ENCODE measurements at places on chromosomes 2 and 18.
A peak's percentile ranks its signal among the peaks of the same experiment; 100 is the strongest.

GRCh38 chr2:142865924-142866323 is 11.5 kb upstream of the KYNU start:
- no peaks in the 10 kb centered on the region for H3K36me3 ChIP-seq
- no peaks in the 10 kb centered on the region for H3K27me3 ChIP-seq
- H3K27ac ChIP-seq = no peak overlapping the region
- DNase-seq = no peak

DNA sequence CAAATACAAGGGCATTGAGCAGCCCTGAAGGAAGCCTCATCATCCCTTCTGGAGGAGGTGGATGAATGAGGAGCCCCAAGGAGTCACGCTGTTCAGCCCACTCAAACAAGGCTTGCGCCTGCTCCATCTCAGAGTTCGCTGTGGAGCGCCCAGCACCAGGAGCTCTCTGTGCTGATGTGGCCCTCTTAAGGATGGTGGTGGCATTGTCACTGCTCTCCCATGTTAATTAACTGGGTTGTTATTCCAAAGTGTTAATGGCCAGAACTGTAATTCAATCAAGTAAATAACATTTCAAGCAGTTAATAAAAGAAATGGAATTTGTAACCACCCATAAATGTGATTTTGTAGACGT is 726.0 kb upstream of the RAB6C start:
- DNase-seq = no peak
- no peaks in the 10 kb centered on the region for H3K27me3 ChIP-seq
- no peak overlapping the region for H3K4me3 ChIP-seq
- no peaks in the 10 kb centered on the region for H3K36me3 ChIP-seq

DNA sequence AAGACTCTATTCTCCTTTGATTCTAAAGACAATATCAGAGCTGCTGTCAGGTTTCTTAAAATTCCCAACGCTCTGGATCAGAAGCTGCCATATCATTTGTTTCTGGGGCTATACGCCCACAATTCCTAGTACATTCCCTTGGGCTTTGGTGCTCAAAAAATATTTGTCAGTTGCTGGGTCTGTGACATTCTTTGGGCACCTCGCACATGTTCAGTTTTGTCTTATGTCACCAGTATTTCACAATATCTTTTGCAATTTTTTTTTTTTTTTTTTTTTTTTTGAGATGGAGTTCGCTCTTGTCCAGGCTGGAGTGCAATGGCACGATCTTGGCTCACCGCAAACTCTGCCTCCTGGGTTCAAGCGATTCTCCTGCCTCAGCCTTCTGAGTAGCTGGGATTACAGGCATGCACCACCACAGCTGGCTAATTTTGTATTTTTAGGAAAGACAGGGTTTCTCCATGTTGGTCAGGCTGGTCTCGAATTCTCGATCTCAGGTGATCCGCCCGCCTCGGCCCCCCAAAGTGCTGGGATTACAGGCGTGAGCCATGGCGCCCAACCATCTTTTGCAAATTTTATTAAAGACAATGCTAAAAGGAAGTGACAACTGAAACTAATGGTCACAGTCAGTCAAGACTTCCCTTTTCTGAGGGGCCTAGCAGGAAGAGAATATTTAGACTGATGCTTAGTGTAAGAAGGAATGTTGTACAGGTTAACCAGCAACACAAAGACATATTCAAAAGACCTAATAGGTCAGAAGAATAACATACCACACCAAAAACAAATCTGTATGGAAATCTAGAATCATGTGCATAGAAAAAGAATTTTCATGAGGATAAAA is 6.8 kb downstream of the ZNF397 start:
- no peak overlapping the region for H3K27ac ChIP-seq
- H3K4me1 ChIP-seq = peaks cover 16% of the 10 kb centered on the region
- H3K27me3 ChIP-seq = no peaks in the 10 kb centered on the region

- H3K27me3 ChIP-seq = no peaks in the 10 kb centered on the region
- H3K4me1 ChIP-seq = no peaks in the 10 kb centered on the region
- no peak for DNase-seq
- H3K4me3 ChIP-seq = no peak overlapping the region
- no peaks in the 10 kb centered on the region for H3K36me3 ChIP-seq
Measured at GRCh38 chr18:53018791-53019190, 678.8 kb downstream of the DCC start.

DNA sequence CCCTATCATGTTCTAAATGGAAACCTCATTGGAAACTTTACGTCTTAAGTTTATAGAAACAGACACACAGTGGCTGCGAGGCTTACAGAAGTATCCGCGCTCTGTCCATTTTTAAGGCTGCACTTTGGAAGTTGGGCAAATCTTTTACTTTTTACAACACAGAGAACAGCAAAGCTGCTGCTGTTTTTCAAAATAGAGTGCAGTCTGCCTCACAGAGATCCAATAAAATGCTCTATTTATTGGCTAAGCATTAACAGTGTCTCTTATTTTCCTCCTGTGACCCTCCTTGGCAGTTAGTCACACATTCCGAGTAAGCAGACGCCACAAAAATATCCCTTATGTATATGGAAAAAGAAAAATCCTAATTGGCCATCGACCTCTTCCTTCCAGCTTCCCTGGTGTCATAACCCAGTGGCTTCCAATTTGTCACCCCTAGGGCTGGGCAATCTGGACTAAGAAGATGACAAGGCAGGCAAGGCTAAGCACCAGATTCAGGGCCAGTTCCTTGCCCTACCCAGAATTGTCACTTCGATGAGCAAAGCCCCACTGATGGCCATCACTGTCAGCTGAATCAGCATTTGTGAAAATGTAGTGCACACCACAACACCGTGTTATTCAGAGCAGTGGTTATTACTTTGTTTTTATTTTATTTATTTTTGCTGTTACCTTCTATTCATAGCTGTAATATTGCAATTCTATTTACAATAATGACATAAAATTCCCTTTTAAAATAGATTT is 47.7 kb upstream of the MEIS1 start:
- H3K4me1 ChIP-seq = no peaks in the 10 kb centered on the region
- no peak overlapping the region for H3K4me3 ChIP-seq
- H3K36me3 ChIP-seq = no peaks in the 10 kb centered on the region
- no peak overlapping the region for H3K27ac ChIP-seq
- no peaks in the 10 kb centered on the region for H3K27me3 ChIP-seq

DNA sequence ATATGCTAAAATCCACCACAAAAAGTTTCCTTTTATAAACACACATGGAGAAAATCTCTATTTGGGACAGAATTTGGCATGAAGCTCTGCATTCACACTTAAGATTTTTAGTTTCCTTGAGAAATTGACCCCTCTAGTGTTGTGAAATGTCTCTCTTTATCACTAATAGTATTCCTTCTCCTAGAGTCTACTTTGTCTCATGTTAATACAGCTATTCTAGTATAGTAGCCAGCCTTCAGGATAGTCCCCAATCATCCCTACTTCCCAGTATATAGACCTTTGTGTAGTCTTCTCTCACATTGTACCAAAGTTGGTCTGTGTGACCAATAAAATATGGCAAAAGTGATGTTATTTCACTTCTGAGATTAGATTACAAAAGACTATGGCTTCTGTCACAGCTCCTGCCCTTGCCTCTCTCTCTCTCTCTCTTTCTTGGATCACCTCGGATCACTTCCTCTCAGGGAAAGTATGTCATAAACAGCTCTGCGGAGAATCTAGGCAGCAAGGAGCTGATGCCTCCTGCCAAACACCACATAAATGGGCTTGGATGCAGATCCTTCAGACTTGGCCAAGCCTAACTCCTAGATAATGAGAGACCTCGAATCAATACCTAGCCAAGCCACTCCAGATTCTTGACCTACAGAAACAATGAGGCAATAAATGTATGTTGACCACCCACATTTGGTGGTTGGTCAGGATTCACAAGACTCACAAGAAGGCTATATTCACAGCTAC is 59.7 kb upstream of the NABP1 start:
- peak overlapping the region; percentile 94 for H3K27ac ChIP-seq
- no peak for DNase-seq
- peak overlapping the region; percentile 6 for H3K4me3 ChIP-seq
- no peaks in the 10 kb centered on the region for H3K27me3 ChIP-seq
- peaks cover 64% of the 10 kb centered on the region for H3K4me1 ChIP-seq
- peaks cover 2% of the 10 kb centered on the region for H3K36me3 ChIP-seq

DNA sequence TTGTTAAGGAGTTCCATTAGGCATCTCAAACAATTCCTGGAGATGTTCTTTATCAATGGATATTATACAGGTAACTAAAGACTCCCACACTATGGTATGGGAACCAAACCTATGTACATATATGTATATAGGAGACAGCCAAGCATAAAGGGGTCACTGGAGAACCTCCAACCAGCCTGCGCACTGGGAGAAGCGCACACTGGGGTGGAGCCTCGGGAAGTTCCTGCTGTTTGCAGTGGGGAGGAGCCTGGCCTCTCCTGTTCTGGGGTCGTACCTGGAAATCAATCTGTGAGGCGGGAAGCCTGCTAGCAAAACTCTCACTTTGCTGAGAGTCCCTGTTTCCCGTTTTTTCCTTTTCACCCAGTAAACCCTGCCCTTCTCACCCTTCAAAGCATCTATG is 83.1 kb upstream of the CREB1 start:
- no peak for DNase-seq
- no peak overlapping the region for H3K27ac ChIP-seq
- H3K36me3 ChIP-seq = no peaks in the 10 kb centered on the region

- H3K27ac ChIP-seq = no peak overlapping the region
- H3K36me3 ChIP-seq = peaks cover 13% of the 10 kb centered on the region
- H3K4me3 ChIP-seq = no peak overlapping the region
- H3K4me1 ChIP-seq = peaks cover 2% of the 10 kb centered on the region
Measured at GRCh38 chr2:131521961-131522781, 5.5 kb upstream of the CCDC74A start.

DNA sequence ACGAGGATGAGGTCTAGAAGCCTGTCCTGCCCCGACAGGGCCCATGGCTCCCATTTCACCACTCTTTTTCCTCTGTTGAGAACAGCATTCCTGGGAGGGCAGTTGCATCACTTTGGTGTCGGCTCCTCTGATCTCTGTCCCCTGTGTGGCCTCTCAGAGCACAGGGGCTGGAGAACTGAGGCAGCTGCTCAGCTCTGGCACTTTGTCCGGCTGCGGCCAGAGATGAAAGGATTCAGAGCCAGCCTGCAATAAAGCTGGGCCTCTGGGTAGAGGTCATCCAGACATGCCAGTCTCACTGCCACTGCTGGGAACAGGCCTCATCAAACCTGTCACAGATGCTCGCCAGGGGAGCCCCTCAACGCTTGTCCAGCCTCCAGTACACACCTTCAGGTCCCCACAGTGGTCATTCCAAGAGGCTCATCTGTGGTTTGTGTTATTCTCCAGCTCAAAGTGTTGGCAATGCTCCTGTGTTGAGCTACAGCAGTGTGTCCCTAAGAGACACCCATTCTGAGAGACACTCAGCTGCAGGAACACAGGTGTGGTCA is 13.1 kb upstream of the ROCK2 start:
- no peak for DNase-seq
- no peaks in the 10 kb centered on the region for H3K27me3 ChIP-seq
- H3K36me3 ChIP-seq = no peaks in the 10 kb centered on the region
- no peak overlapping the region for H3K4me3 ChIP-seq

- no peaks in the 10 kb centered on the region for H3K4me1 ChIP-seq
- no peak for DNase-seq
- H3K4me3 ChIP-seq = no peak overlapping the region
- no peaks in the 10 kb centered on the region for H3K27me3 ChIP-seq
Measured at GRCh38 chr2:6052649-6053048, 360.5 kb downstream of the SOX11 start.

DNA sequence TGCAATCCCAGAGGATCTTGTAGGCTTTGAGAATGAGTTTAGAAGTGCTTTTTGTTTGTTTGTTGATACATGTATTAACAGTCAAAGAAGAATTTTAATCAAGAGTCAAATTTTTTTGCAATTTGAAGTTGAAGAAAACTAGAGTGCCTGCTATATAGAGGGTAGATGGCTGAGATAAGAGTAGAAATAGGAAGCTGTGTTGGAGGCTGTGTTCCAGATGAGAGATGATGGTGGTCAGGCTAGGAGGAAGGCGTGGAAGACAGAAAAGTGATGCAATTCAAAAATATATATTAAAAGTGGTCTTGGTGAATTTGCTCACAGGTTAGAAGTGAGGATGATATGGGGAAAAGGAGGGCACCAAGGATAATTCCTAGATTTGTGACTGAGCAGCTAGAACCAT is 978.3 kb downstream of the BCL11A start:
- H3K27me3 ChIP-seq = no peaks in the 10 kb centered on the region
- no peak overlapping the region for H3K4me3 ChIP-seq
- DNase-seq = no peak
- H3K27ac ChIP-seq = no peak overlapping the region
- H3K36me3 ChIP-seq = no peaks in the 10 kb centered on the region

DNA sequence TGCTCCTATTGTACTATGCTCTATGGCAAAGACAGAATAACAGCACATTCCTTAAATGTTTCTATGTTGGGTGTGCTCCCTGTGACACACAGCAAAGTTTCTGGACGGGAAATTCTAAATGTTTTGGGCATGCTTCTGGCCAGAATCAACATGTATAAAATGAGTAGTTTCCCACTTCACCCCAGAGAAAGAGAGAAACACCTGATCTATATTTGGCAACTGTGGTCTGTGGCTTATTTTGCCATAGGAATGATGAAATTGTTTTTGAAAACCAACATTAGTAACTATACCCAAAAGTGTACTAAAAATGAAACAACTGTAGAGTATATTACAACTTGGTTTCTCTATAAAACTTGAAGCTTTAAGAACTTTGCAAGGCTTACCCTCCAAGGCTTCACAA is 89.1 kb downstream of the RAD51AP2 start:
- DNase-seq = no peak
- H3K36me3 ChIP-seq = no peaks in the 10 kb centered on the region
- H3K4me3 ChIP-seq = no peak overlapping the region
- H3K27ac ChIP-seq = no peak overlapping the region

DNA sequence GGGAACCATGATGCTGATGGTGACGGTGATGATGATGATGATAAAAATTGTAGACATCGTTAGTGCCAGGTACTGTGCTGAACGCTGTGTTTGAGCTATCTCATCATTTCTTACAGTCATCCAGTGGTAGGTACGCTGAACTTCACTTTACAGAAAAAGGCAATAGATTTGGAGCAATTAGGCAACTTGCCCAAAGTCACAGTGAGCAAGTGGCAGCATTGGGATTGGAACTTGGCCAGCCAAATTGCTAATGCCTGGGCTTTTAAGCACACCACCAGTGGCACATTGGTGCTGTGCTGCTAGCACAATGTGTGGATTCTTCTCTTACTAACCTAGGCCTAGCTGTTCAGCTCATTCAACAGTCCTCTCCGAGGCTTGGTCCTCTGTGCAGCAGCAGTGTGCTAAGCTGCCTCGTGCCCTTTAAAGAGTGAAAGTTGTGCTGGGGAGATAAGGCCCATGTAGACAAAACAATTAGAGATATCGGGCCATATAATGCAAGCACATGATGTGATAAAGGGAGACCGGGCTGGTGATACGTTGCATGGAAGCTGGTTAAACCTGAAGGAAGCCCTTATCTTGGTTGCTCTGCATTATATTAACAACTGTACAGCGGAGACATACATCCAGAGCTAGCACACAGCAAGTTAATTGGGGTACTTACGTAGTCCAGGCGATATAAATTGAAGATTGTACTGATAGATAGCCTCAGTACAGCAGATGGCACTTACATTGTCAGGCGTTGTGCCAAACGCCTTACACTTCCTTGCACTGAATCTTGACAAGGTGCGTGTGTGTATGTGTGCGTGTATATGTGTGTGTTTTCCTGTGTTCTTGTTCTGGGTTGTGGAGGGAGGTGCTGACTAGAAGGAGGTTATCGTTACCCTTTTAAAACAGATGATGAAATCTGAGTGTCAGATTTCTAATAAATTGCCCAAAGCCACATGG is 28.4 kb downstream of the HK2 start:
- H3K36me3 ChIP-seq = peaks cover 5% of the 10 kb centered on the region
- H3K27ac ChIP-seq = no peak overlapping the region
- no peaks in the 10 kb centered on the region for H3K27me3 ChIP-seq
- DNase-seq = no peak

All from activated CD4-positive, alpha-beta memory T cell treated with anti-CD3 and anti-CD28 coated beads for 36 hours (primary cell).